ENCODE measurements at places on chromosomes 7 and 10. TPM values are rescaled to one million over a fixed set of nuclear protein-coding genes. Genes with fewer than 3 reads are reported as not detected.

Gene EBF3
- not detected for total RNA-seq

Gene PGAM2
- 0.92 TPM for total RNA-seq

Gene NT5C2
- 58.0 TPM for total RNA-seq

Gene SH2B2
- 2.0 TPM for total RNA-seq

Gene ATP6V1F
- total RNA-seq: 68.7 TPM

Gene C10orf95
- total RNA-seq: not detected

Gene PKD1L1
- total RNA-seq: 0.77 TPM

Gene MOGAT3
- not detected for total RNA-seq

Gene CALCR
- total RNA-seq: not detected

Gene SPDYE18
- total RNA-seq: 0.60 TPM

Gene BEND7
- not detected for total RNA-seq

Gene C10orf53
- total RNA-seq: not detected

Gene LAMB1
- total RNA-seq: not detected

Gene WNT2
- not detected for total RNA-seq

Gene CLIP2
- total RNA-seq: 13.4 TPM

Gene TACR2
- not detected for total RNA-seq

Gene POMZP3
- 14.6 TPM for total RNA-seq

Gene NUTM2B
- total RNA-seq: 1.7 TPM

Gene CLCN1
- total RNA-seq: not detected

Gene RARRES2
- total RNA-seq: not detected

Gene BAMBI
- 4.1 TPM for total RNA-seq

Gene AKR1D1
- total RNA-seq: not detected

Gene PNLIP
- not detected for total RNA-seq

Gene CACUL1
- total RNA-seq: 30.3 TPM

Gene TAS2R41
- 0.52 TPM for total RNA-seq

Gene CYP3A4
- not detected for total RNA-seq

All from T-helper 17 cell (primary cell).